ENCODE measurements at places on chromosomes 4 and X.

- no peak for DNase-seq
Measured at GRCh38 chr4:13484749-13485221, 645 bp upstream of the RAB28 start.

DNA sequence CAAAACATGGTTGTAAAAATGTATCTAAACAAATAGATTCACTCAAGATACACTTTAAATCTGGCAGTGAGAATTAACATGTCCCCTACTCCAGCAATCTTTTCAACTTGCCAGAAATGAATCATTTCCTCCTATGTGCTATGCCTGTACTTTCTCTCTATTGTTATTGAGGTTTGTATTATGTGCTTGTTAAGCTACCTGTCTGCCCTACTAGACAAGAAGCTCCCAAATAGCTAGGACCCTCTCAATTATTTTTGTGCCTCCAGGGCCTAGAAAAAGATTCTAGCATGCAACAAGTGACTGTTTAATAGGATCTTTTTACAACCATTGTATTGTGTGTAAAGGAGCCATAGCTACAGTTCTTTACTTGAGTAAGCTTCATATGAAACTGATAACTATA, 3.5 kb upstream of the SAP30 start:
- DNase-seq: no peak

DNA sequence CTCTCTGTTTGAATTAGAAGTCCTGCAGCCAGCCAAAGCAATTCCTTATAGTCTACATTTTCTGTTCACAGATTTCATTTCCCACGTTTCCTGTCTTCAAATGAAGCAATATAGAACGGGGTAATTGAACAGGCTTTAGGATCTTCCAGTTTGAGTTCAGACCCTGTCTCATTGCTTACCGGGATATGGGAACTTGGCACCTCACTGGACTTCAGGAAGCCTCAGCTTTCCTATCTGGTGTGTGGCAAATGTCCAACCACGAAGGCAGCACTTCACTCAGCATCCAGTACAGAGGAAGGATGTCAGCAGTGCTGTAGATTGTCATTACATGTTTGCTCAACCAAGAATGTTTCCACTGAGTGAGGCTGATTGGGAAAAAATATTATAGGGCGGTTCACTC, 271.1 kb upstream of the ZFP42 start:
- no peak for DNase-seq

GRCh38 chr4:145735347-145735675, 55.4 kb downstream of the C4orf51 start:
- DNase-seq: no peak

DNA sequence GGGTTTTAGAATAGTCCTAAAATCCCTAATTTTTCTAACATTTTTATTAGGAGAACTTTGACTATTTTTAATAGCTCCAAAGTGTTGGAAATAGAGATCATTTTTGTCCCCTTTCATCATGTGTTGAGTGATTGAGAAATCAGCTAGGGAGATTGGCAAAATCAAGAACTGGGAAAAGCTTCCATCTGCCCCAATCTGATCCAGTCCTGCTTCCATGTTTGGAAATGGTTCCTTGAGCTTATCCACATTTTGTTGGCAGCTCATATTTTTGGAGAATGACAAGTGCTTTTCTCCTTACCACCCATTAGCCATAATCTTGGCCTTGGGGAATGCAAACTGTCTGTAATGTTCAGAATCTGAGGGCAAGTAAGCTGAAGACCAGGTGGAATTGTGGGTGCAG, 73.9 kb downstream of the SYNPO2 start:
- no peak for DNase-seq

DNA sequence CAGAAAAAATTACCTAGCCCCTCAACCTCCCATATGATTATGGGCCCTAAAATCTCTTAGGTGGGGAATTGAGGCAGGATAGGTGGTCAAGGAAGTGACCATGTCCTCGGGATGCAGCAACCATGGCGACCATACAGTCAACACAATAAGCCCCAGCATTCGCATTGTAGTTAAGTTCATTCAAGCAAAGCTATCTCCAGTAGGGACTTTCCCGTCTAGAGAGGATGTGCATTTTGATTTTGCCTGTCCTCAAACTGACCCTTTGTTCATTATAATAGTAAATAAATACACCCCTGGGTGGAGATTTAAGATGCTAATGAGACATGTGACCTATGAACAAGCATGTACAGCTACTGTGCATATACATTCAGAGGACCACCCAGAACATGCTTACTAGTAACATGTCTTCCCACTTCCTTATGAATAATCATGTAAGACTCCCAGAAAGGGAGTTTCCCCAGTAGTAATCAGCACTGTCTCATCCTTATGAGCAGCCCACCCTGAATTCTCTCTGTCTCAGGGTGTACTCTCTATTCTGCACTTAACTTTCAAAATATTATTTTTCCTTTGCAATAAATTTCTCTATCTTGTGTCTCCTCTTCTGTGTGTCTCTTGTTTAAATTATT, 74.3 kb downstream of the NUDT11 start:
- no peak for DNase-seq

DNA sequence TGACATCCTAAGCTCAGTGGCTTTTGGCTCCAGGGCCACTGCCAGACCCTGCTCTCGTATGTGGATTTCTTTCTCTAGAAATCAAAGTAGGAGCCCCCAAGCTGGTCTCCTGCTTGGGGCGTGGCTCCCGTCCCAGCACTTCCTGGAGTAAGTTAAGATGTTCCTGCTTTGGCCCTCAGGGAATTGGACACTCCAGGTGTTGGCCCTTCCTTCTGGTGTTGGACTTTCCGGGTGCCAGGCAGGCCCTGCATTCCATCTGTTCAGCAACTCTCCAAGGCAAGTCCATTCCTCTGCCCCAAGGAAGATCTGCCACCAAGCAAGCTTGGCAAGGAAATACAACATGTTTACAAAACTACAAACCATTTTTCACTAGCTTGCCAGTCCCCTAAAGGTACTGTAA, 22.1 kb upstream of the GPC4 start:
- no peak for DNase-seq

- peak; percentile 83 for DNase-seq
Measured at GRCh38 chr4:7960790-7961655, 21.4 kb upstream of the AFAP1 start.

- no peak for DNase-seq
Measured at GRCh38 chrX:129525896-129526295, 2.6 kb upstream of the SMARCA1 start.

- DNase-seq: no peak
Measured at GRCh38 chr4:149353241-149353640, 462.4 kb downstream of the IQCM start.

- DNase-seq: peak; percentile 71
Measured at GRCh38 chr4:9703391-9703790, 78.0 kb upstream of the DRD5 start.

GRCh38 chr4:100489305-100489704, 28.5 kb downstream of the EMCN start:
- no peak for DNase-seq

DNA sequence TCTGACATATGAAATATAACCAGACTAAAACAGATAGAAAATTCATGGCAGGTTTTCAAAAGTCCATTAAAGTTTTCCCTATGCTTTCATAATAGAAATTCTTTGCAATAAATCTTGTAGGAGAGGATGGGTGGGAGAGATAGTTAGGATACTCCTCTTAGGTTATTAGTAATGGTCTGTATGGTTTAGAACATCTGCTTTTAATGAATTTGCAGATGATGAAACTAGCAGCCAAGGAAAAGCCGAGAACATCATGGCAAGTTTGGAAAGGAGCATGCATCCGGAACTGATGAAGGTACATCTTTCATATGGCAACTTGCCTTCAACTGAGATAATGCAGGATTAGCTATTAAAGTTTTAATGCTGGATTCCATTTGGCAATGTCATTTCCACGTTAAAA, 70.7 kb downstream of the DOCK11 start:
- no peak for DNase-seq

DNA sequence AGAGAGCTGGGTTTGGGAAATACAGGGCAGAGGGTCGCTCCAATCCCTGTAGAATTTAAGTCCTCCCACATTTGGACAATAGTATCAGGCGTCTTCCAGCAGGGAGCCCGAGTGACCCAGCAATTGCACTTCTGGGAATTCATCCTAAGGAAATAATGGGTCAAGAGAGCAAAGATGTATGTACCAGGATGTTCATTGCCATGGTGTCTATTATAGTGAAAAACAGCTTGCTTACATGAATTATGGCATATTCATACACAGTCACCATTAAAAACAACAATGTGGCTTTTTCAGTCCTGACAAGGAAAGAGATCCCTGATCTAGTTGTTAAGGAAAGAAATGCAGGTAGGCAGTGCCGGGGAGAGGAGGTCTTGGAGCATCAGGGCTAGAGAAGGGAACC, 167.7 kb downstream of the PJA1 start:
- DNase-seq: no peak

DNA sequence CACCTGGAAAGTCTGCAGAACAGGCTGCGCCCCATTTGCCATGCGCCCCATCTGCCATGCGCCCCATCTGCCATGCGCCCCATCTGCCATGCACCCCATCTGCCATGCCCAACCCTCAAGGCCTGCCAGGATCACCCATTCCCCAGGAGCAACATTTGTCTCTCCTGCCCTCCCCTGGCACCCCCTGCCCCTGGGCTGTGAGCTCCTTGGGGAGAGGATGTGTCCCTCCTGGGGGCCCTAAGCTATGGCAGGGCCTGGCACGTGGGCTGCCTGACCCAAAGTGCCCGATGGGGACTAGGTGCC, 82.6 kb downstream of the FAM53A start:
- DNase-seq: no peak

DNA sequence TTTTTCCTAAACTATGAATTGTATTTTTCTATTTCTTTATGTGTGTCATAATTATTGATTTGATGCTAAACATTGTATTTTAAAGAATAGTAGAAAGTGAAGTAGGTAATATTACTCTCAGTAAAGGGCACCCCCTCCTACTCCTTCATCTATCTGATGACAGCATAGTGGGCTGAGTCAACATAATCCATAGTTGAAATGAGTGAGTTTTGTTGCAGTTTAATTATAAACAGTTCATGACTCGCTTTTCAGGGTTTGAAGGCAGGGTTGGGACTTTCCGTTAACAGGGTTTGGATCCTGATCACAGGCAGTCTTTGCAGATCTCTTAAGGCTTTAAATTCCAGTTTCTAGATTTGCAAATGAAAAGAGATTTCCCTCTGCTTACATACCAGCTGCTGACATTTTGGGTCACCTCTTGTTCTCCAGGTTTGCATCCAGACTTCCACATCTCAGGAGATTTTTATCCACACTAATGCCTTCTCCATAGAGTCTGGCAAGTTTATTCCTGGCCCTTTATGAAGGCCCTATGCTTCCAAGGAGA, 54.0 kb upstream of the TACR3 start:
- no peak for DNase-seq

- DNase-seq: no peak
Measured at GRCh38 chr4:109185951-109186350, 116.5 kb downstream of the COL25A1 start.

- no peak for DNase-seq
Measured at GRCh38 chr4:85720735-85721134, 245.8 kb downstream of the ARHGAP24 start.

DNA sequence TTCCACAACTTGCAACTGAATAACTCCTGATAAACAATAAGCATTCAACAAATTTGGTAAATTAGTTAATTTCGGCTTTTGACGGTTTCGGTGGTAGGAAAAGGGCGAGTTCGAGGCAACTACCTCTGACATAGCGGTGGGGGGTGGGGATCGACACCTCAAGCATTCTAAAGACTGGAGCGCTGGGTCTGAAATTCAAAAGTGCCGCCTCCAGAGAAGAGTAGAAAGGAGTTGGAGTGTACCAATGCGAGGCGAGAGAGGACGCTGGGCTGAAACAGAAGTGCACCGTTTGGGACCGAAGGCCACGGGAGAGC, 725 bp downstream of the SMC1A start:
- no peak for DNase-seq

DNA sequence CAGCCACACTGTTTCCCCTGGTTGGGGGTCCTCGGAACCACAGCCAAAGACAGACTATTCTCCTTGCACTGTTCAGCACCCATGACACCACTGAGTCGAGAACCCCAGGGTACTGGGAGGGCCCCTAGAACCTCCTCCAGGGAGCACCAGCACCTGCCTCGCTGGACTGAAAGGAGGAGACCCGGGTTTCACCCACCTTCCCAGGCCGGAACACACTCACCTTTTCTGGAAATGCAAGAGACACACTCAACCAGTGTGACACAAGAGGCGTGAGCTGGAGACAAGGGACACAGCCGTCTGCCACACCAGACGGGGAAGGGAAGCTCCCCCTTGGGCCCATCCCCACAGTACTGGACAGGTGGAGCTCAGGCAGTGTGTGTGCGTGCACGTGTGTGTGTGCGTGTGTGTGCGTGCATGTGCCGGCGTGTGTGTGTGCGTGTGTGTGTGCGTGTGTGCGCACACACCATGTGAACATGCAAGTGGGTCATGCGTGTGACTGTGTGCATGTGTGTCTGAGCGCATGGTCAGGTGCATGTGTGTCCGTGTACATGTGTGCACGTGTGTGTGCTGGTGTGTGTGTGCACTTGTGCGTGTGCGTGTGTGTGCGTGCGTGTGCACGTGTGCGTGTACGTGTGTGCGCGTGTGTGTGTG, 128.8 kb upstream of the NKX1-1 start:
- DNase-seq: no peak

DNA sequence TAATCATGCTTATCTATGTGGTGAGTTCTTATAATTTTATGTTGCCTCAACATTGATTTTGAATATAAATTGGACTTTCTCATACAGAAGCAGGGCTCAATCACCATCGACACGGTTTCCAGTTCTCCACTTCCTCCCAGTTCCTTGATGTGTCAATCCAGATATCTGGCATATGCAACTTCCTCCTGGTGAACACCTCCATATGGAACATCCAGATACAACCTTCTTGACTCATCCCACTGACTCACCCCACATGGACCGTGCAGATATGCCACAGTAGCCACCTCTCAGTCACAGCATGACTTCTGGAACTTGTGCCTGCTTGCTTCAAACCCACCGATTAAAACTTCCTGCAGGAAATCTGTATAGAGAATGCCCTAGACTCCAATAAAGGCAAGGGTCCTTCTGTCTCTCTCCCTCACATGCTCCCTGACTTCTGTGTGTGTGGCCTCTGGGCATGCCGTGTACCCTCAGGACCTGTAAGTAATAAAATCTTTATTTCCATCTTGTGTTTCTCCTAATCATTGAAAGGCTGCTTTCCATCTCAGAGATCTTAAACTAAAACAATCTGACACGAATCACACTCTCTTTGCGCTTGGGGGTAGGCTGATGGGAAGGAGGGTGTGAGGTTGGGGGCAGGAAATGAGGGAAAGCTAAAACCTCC, 67.0 kb downstream of the HTRA3 start:
- no peak for DNase-seq

- no peak for DNase-seq
Measured at GRCh38 chr4:130147641-130148040, 1051.7 kb downstream of the C4orf33 start.
